ENCODE measurements at places on chromosomes 1 and 21.
A peak's percentile ranks its signal among the peaks of the same experiment; 100 is the strongest.

- DNase-seq: no peak
These were observed 48.1 kb downstream of the NFIA start for GRCh38 chr1:61130338-61131000.

DNA sequence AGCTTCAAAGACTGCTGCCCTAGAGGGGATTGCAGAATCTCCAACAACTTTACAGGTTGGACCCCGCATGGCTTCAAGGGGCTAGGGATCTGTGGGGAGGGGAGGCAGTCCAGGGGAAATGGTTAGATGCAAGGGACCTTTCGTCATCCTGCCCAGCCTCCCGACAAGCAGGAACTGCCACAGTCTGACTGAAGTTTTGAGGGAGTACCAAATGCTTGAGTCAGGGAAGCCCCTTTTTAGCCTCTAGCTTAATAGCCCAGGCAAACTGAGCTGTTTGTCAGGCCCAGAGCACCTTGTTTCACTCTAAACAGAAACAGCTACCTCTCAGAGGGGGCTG, 1.1 kb downstream of the TOR3A start:
- DNase-seq: peak; percentile 58

DNA sequence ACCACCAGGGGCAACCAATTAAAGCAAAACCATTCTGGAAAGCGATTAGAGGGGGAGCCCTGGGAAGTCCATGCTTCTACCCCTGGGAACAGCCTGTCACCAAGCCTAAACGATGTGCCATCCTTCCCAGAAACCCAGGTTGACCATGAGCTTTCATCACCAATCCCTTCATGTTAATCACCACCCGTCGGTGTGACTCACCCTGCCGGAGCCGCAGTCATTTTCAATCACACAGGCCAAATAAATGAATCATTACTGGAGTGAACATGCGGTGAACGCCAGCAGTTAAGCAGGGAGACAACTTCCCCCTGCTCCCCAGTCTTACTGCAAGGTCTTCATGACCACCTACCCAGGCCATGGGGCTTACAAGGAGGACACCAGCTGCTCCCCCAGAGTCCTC, 308.8 kb downstream of the AJAP1 start:
- DNase-seq: no peak

GRCh38 chr1:205980237-205980870, 22.8 kb downstream of the RAB7B start:
- DNase-seq: no peak

DNA sequence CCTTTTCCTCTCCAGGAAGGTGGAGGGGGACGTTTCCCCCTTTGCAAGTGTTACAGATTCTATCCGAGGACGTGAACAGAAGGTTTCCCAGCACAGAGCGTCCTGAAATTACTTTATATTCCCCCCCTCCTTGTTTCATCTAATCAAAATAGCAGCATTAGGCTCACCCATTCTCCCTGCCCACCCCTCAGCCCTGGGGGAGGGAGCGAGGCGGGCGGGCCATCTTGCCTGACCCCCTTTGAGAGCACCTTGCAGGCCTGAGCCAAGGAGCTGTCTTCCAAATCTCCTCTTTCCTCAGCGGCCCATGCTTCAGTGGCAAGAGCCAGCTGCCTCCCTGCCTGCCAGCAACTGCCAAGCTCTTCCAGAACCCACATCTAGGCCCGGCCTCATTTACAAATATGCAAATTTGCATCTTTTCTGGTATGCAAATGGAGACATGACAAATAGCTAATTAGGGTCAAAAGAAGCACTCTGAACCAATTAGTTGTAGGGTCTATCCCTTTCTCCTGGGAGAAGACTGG, 69.1 kb upstream of the POU3F1 start:
- no peak for DNase-seq

- no peak for DNase-seq
These were observed 588.3 kb upstream of the PBX1 start for GRCh38 chr1:163970699-163971098.

DNA sequence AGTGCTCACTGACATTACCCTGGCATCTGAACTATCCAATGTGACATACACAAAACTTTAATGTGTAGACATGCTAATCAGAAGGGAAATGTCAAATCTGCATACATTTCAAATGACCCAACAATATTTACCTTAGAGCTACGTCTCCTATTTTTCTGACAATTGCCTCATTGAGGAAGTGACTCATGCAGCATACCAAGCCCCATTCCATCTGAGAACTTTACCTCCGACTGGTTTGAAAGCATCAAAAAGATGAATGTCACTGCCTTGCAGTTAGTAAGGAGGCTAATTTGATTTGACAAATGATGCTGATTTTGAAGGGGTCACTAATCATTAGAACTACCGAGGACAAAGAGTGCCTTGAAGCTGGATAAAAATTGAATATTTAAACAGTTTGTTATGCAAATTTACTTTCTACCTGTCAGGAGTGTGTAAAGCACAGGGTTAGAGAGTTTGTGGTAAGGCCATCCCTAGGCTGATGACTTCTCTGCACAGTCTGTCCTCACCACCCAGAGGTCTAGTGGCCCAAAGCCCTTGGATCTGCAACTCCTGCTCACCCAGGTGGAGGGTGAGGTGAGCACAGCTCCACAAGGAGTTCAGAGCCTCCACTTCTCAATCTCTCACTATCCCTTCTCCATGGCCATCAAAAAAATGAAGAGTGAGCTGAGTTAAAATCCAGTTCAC, 500.3 kb upstream of the C1orf87 start:
- DNase-seq: peak; percentile 49

GRCh38 chr1:22225858-22226589, 83.1 kb upstream of the WNT4 start:
- no peak for DNase-seq

DNA sequence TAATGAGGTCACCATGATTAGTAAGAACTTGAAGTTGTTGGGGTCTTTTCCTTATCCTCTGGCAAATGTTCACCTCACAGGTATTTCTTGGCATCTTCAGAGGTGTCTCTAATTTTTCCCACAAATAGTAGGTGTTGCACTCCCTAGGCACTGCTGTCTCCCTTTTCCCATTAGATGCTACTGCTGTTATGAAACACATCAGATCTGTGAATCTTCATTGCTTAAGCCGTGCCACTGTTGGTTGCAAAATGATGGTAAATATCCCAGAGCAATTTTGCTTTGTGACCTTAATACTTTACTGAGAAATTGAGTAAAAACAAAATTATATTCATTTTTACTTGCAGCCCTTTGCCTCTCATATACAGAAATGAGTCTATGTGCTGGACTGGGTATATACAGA, 169.6 kb downstream of the KCNK2 start:
- no peak for DNase-seq

All from EH (cell line).